ENCODE measurements at places on chromosomes 1 and 21.
A peak's percentile ranks its signal among the peaks of the same experiment; 100 is the strongest.

DNA sequence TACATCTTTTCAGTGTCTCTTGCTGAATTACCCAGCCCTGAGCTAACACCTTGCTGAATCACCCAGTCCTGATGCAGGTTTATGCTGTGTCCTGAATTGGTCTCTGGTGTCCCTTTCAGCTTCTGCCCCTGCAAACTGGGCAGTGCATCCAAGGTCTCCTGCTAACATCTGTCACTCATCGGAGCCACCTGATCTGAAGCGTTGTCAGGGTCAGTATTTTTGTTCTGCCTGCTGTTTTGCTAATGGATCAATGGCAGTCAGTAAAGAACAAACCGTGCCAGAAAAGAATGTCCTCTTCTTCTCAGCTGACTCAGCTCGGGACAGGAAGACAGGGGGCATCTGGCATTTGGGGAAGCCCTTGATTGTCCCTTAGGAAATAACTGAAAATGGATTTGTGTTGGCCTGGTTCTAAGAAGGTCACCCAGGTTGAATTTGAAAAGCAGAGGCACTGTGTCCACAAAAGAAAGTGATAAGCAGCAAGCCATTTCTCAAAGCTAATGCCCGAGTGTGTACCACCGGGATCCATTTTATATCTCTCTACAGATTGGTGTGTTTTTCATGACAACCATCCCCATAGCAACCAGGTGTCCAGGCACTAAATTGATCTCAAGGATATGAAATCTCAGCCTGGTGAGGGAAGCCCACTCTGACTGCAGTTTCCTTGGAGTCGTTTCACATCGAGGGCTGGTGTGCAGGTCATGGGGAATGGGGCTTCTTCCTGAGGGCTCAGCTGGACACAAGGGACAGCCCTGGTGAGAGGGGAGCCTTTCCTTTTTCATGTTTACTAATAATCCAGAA is 109.7 kb upstream of the IRF2BP2 start:
- DNase-seq = no peak

DNA sequence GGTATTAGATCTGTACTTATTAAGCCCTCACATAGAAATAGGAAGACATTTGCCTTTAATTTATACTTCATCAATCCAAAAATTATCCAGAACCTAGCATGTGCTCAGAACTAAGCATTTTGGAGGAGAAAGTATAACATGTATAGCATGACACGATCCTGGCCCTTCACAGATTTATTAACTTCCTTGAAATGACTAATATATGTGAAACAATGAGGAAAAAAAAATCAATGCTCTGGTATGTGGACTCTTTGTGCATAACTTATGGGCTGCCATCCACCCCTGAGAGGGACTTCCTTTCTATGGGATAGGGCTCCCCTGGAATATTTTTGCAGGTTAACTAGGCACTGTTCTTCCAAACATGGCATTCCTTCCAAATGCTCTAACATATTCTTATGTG is 36.6 kb downstream of the CCDC185 start:
- DNase-seq = no peak

DNA sequence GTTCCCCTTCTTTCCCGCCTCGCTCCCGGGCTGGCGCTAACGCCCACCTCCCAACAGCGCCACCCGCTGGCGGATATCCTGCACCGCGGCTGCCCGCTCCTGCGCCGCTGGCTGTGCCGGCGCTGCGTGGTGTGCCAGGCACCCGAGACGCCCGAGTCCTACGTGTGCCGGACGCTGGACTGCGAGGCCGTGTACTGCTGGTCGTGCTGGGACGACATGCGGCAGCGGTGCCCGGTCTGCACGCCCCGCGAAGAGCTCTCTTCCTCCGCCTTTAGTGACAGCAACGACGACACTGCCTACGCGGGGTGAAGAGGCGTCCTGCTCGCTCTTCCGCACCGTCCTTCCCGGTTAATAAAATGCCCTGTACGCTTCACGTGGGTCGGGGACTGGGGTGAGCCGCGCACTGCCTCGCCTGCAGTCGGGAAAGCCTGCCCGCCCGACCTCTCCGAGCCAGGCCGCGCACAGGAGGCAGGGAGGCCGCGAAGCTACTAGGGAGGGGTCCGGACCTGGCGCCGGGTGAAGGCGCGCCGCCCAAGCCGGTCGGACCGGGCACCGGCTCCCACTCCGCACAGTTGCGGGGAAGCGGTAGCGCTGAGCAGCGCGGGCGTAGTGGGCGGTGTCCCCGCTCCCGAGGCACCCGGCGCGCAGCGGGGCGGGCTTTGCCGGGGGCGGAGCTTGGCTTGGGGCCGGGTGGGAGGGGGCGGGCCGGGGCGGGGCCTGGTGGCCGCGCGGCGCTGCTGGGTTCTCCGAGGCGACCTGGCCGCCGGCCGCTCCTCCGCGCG is at the start of gene ADAM15:
TSS of gene ADAM15 (plus strand) at position 757 of the 782 bp plus-strand sequence. CDS start 71 bp downstream, outside the sequence.
- DNase-seq = peak; percentile 76

DNA sequence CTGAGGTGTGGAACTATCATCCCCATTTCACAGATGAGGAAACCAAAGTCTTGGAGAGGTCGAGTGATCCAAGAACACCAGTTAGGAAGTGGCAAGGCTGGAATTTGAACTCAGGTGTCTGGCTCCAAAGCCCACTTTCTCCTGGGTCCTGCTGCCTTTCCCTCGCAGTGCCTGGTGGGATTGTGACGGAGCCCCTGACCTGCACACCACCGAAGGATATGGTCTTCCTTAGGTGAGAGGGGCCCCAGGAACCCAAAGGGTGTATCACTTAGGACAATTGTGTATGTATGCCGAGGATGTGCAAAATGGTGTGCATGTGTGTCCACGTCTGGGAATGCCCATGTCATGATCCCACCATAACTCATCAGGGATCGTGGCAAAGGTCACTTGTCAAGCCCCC is 392.7 kb downstream of the MATN1 start:
- DNase-seq = no peak

DNA sequence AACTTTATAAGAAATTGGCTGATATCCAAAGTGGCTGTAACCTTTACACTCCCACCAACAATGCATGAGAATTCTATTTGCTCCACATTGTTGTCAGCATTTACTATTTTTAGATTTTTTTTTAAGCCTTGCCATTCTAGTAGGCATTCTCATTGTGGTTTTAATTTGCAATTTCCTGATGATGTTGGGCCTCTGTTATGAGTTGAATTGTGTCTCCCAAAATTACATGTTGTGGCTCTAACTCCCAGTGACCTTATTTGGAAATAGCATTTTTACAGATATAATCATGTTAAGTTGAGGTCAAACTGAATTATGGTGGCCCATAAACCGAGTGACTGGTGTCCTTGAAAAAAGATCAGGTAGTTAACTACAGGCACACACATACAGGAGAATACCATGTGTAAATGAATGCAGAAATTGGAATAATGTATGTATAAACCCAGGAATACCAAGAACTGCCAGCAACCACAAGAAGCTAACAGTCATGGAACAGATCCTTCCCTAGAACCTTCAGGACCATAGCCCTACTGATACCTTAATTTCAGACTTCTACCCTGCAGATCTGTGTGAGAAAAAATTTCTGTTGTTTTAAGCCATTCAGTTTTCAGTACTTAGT is 348.8 kb upstream of the DAB1 start:
- DNase-seq = no peak

- DNase-seq = no peak
These were observed 206.3 kb downstream of the OMA1 start for GRCh38 chr1:58340185-58340584.

DNA sequence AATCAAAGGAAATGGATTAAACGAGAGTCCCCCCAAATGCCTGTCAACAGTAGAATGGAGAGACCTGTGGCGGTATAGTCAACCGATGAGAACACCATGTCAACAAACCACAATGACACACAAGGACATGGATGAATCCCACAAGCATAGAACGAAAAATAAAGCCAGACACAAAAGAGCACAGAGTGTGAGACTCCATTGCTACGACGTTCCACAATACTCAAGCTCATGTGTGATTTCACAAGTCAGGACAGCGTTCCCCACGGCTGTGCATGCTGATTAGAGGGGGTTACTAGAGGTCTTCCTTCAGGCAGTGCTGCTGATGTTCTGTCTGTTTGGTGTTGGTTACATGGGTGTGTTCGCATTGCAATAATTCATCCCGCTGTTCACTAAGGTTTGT is 5.8 kb upstream of the PLA2G2D start:
- DNase-seq = no peak

DNA sequence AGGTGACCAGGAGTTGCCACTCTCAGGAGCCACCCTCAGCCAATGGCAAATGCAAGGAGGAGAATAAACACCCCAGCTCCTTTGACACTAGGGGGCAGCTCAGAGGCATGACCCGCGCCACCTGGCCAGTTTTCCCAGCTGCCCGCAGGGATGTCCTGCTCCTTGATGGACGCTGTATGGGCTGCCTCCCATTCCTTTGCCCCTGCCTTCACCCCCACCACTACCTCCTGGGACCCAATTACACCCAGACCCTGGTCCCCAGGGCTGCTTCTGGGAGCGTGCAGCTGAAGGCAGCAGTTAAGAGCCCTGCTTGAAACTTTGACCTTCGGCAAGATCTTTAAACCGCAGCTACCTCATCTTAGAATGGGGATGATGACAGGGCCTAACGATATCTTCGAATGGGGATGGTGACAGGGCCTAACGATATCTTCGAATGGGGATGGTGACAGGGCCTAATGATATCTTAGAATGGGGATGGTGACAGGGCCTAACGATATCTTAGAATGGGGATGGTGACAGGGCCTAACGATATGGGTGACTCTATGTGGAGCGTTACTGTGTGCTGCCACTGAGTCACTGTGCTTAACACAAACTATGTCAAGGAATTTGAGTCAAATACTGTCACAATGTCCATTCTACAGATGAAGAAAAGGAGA is 163.0 kb upstream of the KAZN start:
- no peak for DNase-seq

DNA sequence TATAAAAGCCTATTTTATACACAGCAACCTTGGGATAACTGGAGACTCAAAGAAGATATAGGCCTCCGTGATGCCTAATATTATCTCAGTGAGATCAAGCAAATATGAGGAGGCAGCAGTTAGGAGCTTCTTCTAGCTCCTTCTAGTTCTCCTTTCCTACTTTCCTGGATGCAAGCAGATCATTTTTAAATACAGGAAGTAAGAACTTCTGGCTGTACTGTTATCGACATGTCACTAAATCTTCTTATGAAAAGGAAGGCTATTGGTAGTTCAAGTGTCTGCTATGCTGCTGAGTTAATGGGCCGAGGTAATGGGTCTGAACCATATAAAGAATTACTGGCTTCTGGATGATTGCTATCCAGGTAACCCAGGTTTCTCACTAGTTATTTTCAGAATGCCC is 15.9 kb downstream of the HSPA13 start:
- no peak for DNase-seq

DNA sequence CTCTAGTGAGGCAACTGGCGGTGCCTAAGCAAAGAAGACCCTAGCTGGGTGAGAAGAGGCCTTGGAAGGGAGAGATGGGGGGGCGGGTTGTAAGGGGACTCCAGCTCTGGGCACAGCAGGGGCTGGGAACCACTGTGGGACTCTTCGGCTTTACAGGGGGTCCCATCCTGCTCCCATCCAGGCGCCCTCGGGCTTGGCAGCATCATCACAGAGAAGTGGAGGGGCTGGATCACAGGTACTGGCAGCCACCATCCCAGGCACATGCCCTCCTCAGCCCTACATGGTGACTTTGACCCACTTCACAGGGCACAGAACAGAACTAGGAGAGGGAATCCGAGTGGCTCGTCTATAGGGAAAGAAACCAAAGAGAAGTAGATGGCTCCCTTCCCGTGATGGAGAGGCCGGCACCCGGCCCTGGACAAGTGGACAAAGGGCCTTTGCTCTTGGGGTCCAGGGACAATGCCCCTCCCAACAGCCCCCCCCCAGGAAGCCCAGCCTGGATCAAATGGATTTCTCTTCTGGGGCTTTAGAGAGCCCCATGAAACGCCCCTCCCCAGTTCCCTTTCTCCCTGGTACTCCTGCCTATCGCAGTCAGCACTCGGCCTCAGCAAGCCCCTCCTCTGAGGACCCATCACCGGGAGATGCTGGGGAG is 54.0 kb upstream of the ECE1 start:
- no peak for DNase-seq

GRCh38 chr1:110185181-110185580 is 24.9 kb upstream of the KCNC4 start:
- no peak for DNase-seq

- no peak for DNase-seq
These were observed 429.9 kb upstream of the CXADR start for GRCh38 chr21:17082843-17083483.

GRCh38 chr1:57898531-57898930 is 474.7 kb upstream of the DAB1 start:
- DNase-seq = no peak

DNA sequence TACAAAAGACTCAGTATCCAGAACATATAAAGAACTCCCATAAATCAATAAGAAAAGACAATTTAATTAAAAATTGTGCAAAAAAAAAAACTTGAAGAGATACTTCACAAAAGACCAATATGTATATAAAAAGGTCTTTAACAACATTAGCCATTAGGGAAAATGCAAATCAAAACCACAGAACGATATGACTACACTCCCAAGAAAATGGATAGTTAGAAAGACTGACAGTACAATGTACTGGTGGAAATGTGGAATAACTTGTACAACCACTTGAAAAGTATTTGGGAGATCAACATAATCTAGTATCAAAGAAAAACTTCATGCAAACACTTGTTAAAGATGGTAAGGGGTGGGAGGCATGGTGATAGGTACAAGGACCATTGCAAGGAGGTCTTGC is 3.9 kb upstream of the CLCA1 start:
- DNase-seq = no peak

DNA sequence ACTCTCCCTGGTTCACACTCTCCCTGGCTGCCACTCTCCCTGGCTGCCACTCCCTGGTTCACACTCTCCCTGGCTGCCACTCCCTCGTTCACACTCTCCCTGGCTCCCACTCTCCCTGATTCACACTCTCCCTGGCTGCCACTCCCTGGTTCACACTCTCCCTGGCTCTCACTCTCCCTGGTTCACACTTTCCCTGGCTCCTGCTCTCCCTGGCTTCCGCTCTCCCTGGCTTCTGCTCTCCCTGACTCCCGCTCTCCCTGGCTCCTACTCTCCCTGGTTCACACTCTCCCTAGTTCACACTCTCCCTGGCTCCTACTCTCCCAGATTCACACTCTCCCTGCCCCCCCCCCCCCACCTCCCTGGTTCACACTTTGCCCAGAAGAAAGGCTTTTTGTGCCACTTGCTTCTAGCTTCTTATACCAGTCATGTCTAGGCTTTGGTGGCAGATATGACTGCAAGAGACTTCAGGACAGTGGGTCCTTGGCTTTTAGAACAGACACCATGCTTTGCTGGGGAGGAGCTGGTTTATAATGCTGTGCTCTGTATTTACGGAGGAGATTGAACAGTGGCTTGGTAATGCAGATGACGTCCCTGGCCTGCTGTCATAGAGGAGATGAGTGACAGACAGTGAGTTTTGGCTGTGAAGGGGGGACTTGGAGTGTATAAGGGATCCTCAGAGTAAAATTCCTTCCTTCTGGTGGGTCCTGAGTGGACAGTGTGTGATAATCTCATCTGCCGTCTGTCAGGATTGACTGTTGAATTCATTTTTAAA is 17.0 kb downstream of the COQ8A start:
- no peak for DNase-seq

Measured in hypothalamus (tissue), 51 donors.